CMK (cell line): ENCODE measurements at places on chromosomes 4 and X.

DNA sequence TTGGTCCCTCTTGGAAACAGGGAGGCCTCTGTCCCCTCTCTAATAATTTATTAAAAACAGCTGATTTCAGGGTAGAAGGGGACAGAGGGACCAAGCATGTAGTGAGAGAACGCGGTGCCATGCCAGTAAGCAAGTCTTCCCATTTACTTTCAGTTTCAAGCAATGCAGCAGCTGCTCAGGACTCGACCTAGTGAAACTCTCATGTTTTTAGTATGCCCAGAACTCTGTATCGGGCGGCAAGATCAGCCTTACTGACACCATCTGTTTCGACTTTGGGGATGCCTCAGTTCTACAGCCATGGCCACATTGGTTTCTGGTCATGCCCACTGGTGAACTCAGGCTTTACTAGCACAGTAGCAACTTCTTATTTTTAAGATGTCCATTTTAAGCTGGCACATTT lies 40.6 kb downstream of the ZNF81 start:
- no peak for DNase-seq

GRCh38 chr4:139603576-139604410 lies 47.8 kb upstream of the SETD7 start:
- peak; percentile 49 for DNase-seq

DNA sequence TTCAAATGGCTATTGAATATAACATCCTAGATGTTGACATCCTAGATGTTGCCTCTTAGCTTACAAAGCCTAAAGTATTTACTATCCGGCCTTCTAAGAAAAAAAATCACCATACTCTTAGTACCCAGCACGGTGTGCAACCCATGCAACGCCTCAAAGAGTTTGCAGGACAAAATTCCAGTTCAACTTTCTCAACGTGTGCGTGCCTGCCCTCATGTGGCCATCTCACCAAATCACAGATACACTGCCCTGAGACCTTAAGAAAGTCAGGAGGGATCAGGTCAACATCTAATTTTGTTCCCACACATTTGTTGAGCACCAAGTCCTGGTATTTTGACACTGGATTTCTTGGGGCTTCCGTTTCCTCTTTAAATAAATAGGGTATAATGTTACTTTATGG lies 68.3 kb downstream of the CRMP1 start:
- DNase-seq, result peak; percentile 17

DNA sequence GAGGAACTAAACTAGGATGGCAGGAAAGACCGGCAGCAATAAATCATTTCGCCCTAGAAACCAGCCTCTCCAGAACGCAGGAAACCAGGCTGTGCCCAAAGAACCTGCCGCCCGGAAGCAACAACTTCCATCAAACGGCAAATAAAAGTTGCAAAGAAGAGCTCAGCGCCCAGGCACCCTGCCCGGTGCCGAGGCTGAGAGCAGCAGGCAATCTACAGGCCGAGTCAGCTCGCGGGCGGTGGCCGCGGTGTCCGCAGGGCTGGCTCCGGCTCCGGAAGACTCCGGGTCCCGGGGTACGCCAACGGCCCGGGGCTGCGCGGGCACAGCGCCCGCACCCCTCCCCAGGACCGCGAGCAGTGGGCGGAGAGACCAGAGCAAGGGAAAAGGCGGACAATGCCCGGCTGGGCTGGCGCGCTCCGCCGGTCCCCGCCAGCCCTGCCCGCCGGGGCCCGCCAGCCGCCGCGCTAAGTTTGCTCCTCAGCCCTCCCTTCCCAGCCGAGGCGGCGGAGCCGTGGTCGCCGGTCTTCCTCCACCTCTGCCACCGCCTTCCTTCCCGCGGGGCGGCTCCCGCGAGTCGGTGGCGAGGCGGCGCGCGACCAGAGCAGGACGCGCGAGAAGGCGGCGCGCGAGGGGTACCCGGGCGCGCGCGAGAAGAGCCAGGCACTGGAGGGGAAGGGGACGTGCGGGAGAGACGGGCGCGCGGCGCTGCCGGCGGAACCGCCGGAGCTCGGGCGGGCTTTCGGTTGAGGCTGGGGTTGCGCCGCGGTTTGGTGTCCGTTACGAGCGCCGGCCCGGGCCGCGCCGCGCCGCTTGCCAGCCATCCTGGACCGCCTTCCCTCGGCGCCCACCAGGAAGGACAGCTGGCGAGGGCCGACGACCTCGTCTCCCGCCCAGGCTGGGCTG lies 733 bp downstream of the FRYL start:
- no peak for DNase-seq

GRCh38 chr4:113711883-113712662 lies 49.5 kb downstream of the CAMK2D start:
- no peak for DNase-seq

GRCh38 chr4:183250831-183251230 lies 69.2 kb downstream of the CLDN22 start:
- no peak for DNase-seq

DNA sequence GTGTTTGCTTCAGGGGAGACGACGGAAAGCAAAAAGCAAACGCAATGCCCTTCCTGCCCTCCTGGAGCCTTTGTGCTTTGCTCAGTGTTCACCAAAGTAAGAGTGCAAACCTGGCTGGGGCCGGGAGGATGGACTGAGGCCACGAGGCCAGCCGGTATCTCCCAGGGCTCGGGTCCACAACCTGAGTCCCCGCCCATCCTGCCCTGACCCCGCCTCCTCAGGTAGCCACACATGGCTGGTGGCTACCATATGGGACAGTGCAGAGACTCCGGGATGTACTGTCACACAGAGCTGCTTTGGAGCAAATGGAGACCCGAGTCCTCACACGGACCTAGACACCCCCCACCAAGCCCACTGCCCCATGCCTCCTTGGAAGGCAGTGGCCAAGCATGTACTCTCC lies 4.8 kb downstream of the ATP2B3 start:
- no peak for DNase-seq

- no peak for DNase-seq
Measured at GRCh38 chr4:101682946-101683345, 107.6 kb upstream of the BANK1 start.

- no peak for DNase-seq
Measured at GRCh38 chrX:2962381-2962780, 33.2 kb upstream of the ARSD start.

GRCh38 chr4:109191216-109191615 lies 111.2 kb downstream of the COL25A1 start:
- no peak for DNase-seq

DNA sequence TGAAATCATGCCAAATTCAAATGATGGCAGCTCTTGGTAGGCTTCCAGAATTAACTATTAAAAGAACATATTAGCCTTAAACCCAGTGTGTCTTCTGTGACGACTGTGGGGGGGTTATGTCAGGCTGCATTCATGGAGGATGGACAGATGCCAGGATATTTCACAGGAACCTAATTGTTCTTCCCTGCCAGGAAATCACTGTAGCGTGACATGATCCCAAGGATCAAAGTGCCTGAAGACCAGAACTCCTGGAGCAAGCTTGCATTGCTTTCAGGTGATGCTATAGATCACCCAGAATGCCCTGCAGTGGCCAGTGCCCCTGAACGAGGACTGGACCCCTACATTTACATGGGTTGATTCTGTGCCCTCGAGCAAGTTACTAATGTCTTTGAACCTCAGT lies 1093.0 kb upstream of the TENM3 start:
- no peak for DNase-seq

- DNase-seq, result no peak
Measured at GRCh38 chrX:56802921-56803849, 74.1 kb downstream of the NBDY start.

- no peak for DNase-seq
Measured at GRCh38 chr4:106240699-106241098, 75.3 kb downstream of the TBCK start.

DNA sequence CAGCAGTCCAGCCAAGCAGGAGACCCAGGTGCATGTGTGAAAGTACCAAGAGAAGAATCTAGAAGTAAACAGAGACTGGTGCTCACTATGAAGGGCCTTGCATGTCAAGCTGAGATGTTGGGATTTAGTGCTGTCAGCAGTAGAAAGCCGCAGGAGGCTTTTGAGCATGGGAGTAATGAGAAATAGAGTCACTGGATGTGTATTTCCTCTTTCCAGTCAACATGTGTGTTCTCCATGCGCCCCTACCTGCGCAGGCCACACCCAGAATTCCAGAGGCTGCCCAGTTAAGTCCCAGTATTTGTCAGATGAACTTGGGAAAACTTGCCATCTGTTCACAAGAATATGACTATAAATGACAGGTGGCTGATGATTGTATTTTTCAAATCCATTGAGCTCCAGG lies 4.5 kb upstream of the MAMLD1 start:
- DNase-seq, result no peak

DNA sequence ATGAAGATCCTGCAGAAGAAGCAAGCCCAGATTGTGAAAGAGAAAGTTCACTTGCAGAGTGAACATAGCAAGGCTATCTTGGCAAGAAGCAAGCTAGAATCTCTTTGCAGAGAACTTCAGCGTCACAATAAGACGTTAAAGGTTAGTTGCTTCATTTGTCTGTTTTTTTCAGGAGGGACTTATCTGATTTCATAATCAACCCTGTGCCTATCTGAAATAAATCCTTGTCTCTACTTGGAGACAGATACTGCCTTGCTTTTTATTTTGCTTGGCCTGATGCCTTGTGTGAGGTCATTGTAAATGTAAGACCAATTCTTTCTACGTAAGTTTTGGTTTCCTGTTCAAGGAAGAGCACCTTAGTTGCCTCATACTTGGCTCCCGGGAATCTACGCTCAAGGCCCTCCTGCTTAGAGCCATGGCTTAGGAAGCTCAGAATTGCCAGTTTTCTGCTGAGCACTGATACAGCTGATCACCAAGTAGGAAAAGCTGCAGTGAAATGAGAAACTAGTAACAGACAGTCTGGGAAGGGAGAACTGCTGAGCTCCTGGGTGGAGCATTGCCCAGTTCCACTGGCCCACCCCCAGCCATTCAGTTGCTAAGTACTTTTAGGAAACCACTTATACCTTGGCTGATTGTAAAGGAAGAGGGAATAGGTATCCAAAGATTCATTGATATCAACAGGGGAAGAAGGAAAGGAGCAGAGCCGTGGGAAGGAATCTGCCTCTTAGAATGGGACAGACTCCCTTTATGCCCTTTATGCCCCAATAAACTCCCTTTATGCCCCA lies 41.8 kb downstream of the RBBP7 start:
- DNase-seq, result no peak

- no peak for DNase-seq
Measured at GRCh38 chr4:172497321-172497720, 671.3 kb upstream of the GALNT7 start.

- DNase-seq, result no peak
Measured at GRCh38 chr4:34733185-34733941, 1511.0 kb downstream of the ARAP2 start.

GRCh38 chrX:1239681-1240142 lies 27.3 kb upstream of the CRLF2 start:
- peak; percentile 77 for DNase-seq

DNA sequence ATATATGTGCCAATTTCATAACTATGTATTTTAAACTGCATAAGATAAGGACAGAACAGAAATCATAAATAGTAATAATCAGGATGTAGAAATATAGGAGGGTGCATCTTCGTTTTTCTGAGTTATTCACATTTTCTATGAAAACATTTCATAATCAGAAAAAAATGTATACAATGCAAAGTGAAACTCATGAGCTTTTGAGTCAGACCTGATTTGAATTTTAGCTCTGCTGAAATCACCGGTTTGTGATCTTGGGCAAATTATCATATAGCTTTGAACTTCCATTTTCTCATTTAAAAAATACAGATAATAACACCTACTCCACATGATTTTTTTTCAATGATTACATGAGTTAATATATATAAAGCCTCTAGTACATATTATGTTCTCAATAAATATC lies 106.9 kb downstream of the KDR start:
- no peak for DNase-seq

DNA sequence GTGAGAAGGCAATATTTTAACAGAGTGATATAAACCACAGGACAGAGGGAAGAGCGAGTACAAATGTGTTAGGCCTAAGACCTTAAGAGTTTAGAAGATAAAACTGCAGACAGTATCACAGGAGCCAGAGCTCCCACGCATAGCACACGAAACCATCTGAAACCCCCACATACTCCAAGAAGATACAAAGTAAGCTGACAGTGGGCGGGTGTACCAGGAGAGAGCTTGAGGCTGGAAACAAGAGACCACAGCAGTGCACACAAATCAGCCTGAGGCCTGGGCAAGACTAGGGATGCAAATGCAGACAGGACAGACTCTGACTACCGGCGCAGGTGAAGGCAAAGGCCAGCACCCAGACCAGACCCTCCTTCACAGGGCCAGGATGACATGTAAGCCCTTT lies 54.1 kb upstream of the ARHGAP24 start:
- no peak for DNase-seq

- DNase-seq, result no peak
Measured at GRCh38 chr4:124483048-124483906, 229.3 kb downstream of the ANKRD50 start.

- DNase-seq, result no peak
Measured at GRCh38 chr4:101175896-101176676, 171.2 kb downstream of the PPP3CA start.
